ENCODE measurements at places on chromosomes 1 and 21.

- no peak for DNase-seq
Observed at GRCh38 chr1:179921472-179921871, 33.1 kb upstream of the CEP350 start.

DNA sequence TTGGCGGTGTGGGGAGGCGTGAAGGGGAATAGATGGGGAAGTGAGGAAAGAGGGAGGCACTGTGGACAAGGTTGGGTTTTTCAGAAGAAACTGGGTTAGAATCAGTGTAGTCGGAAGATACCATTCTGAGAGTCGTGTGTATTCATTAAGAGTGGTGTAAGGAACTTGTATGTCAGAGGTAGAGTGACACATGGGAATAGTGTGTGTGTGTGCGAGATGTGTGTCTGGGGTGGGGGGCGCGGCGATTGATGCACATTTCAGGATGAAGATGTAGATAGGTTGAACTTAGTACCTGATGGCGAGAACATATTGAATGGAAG, 878 bp downstream of the SMG7 start:
- no peak for DNase-seq

DNA sequence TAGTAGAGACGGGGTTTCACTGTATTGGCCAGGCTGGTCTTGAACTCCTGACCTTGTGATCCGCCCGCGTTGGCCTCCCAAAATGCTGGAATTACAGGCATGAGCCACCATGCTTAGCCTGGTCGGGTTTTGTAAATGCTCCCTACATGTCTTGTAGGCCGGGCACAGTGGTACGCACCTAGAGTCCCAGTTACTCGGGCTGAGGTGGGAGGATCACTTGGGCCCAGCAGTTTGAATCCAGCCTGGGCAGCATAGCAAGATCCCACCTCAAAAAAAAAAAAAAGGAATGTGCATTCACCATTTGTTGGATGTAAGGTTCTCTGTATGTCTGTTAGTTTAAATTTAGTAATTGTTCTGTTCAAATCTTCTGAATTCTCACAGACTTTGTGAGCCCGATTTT, 95.8 kb downstream of the ST3GAL3 start:
- DNase-seq, result no peak

GRCh38 chr1:38489844-38490270, 369.7 kb downstream of the RRAGC start:
- DNase-seq, result no peak

- no peak for DNase-seq
Observed at GRCh38 chr1:26293911-26294463, 12.4 kb downstream of the UBXN11 start.

GRCh38 chr1:202802998-202803932, 5.0 kb downstream of the KDM5B start:
- no peak for DNase-seq

DNA sequence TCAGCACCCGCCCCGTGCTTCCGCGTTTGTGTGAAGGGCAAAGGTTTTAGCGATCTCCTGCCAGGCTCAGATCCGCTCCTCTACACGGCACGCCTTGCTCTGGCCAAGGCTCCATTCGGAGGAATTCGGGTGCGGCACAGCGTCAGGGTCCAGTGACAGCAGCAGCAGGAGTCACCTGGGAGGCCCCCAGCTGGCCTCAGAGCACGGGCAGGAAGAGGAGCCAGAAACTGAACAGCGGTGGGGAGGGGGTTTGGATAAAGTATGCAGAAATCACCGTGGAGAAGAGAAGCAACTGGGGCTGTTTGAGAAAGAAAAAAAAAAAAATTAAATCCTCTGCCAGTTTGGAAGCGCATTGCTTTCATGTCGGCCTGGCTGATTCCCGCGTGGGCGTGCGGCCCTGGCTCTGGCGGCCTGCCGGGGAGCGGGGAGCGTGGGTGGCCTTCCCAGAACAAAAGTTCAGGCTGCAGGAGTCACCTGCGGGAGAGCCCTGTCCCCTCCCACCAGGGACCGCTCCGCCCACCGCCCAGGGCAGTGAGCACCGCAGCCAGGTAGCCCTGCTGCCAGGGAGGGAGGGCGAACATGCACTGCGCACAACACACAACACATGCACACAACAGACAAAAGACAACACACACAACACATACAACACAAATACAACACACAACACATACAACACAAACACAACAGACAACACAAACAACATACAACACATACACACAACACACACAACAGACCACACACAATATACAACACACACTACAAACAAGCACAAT, 107.6 kb downstream of the ETS2 start:
- no peak for DNase-seq

- no peak for DNase-seq
Observed at GRCh38 chr1:232865102-232865931, 60.1 kb downstream of the MAP10 start.

DNA sequence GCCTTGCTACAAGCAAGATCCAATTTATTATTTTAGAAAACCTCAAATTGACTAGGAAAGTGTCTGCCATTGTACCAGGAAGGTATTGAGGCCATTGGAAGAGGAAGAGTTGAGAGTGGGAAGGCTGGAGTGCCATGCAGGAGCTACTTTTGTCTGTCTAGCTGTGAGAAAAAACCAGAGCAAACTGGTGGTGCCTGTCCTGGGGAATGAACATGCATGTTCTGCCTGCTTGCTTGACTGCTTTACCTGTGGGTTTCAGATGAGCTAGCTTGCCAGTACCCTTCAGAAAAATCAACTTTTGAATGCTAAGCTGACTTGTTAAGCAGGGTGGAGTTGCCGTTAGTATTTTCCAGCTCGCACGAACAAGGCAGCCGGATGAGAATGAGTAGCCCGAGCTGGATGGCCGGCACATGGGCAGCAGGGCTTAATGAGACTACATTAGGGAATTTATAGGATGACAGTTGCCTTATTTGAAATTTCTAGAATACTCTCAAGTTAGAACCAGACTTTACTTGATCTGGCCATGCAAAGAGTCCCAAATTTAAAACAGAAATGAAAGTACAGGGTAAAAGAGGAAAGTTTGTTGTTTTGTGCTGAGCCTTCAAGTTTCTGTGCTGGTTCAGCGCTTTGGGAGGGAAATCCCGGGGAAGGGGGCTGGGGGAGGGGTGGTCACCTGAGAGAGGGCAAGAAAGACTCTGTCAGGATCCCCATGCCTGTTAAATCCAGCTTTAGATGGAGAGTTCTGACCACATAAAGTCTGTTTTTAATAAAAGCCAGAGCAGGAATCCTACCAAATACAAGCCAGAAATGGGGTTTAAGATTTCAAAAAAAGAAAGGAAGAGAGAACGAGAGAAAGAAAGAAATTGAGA, 29.6 kb upstream of the C1orf105 start:
- DNase-seq, result no peak

GRCh38 chr1:49013079-49013478, 236.4 kb upstream of the BEND5 start:
- DNase-seq, result no peak

- no peak for DNase-seq
Observed at GRCh38 chr1:55718758-55719671, 503.9 kb upstream of the USP24 start.

GRCh38 chr1:171221665-171222591, 26.4 kb upstream of the FMO1 start:
- no peak for DNase-seq

DNA sequence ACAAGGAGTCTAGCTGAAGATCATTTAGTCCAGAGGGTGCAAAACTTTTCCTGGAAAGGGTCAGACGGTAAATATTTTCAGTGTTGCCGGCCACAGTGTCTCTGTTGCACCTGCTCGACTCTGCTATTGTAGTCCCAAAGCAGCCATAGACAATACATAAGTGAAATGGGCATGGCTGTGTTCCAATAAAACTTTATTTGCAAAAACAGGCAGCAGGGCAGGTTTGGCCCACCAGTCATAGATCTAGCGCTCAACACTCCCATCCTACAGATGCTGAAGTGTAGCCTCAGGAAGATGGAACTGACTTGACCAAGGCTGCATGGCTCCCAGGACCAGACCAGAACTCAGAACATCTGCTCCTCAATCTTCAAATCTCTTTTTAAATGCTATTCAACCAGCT, 46.2 kb upstream of the CLDN14 start:
- DNase-seq, result no peak

DNA sequence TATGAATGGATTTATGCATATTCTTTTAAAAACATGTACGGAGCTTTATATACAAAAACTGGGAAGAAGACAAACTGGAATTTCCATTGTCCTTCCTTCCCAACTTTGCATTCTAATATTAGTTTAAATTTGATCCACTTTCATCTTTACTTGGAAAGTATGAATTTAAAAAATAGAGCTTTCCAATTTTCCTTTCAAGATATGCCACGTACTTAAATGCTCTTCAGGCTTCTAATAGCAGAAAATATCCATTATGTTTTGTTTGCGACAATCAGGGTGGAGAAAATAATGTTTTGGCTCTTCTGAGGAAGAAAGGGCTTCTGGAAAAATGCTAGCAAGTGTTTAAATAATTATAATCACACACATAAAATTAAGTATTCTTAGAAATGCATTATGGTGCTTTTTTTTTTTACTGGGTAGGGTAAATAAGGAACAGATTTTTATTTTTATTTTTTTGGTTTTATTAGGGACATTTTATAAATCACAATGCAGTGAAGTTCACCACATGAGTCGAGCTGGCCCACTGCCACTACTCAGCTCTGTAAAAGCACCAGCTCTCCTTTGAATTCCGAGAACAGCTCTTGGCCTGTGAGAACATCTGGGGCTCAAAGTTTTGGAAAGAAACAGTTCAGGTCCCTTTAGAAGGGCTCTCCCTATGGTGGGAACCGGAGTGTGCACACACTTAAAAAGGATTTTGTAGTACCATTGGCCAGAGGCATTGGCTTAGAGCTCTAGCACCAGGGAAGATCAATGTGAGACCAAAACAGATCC, 287.4 kb upstream of the LYPLAL1 start:
- DNase-seq, result no peak

GRCh38 chr1:110986407-110986891, 22.7 kb upstream of the LRIF1 start:
- DNase-seq, result no peak

- no peak for DNase-seq
Observed at GRCh38 chr1:159171688-159172501, 480 bp downstream of the CADM3 start.

Measured in stimulated activated CD8-positive, alpha-beta memory T cell treated with anti-CD3 and anti-CD28 coated beads, Interleukin-4, amount 100 ng/mL, for 1 hour (primary cell).